H4 (cell line): ENCODE measurements at places on chromosomes 5 and 9. TPM values are rescaled to one million over a fixed set of nuclear protein-coding genes. Genes with fewer than 3 reads are reported as not detected.

- no peak for DNase-seq
Observed at GRCh38 chr5:115723220-115723619, 93.2 kb downstream of the CDO1 start.

The CDK7 gene
- 48.7 and 63.9 TPM in 2 replicates for total RNA-seq

DNA sequence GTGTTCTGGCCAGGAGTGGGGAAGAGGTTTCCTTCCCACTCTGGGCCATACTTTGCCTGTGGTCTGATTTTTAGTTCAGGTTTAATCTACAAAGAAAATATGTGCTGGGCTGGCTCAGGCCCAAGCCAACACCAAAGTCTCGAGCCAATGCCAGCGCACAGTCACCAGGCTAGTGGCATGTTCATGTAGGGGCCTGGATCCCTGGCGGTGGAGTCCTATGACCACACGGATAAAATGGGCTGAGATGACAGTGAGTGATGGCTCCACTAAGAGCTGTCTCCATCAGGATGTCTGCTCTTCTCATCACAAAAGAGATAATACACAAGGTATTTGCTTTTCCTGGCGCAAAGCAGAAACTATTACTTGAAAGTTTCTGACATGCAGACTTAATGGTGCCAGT, 92.9 kb upstream of the PTPN3 start:
- DNase-seq, result peak; percentile 21

- no peak for DNase-seq
Observed at GRCh38 chr5:148353634-148354033, 18.3 kb downstream of the SPINK9 start.

The PCDHGA3 gene
- 10.3 and 11.5 TPM in 2 replicates for total RNA-seq

DNA sequence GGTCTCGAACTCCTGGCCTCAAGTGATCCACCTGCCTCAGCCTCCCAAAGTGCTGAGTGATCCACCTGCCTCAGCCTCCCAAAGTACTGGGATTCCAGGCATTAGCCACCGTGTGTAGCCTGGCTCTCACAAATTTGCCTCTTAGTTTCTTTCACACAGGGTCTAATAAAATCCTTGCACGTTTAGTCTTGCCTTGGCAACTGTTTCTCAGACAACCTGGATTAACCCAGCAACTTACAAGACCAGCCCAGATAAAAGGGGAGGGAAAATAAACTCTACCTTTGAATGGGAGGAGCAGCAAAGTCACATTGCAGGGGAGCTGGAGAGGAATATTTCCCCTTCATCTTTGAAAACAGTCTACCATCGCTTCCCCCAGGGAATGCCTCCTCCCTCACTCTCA, 29.3 kb upstream of the GNA14 start:
- no peak for DNase-seq

GRCh38 chr5:5437227-5438172, 15.0 kb downstream of the ICE1 start:
- DNase-seq, result no peak

The CARD6 gene
- 7.2 and 8.3 TPM in 2 replicates for total RNA-seq
